ENCODE measurements at places on chromosomes 12 and 14.

DNA sequence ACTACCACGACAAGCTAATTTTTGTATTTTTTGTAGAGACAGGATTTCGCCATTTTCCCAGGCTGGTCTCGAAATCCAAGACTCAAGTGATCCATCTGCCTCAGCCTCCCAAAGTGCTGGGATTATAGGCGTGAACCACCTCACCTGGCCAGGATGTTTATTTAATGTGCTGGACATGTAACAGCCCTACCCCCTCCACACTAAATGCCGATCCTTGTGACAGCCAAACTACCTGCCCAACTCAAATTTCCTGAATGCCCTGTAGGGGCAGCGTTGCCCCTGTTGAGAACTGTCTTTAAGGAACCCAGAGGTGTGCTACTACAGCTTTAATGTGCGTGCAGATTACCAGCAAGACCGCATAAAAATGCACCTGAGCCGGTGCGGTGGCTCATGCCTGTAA, 48.1 kb downstream of the KCNK13 start:
- no peak for DNase-seq

DNA sequence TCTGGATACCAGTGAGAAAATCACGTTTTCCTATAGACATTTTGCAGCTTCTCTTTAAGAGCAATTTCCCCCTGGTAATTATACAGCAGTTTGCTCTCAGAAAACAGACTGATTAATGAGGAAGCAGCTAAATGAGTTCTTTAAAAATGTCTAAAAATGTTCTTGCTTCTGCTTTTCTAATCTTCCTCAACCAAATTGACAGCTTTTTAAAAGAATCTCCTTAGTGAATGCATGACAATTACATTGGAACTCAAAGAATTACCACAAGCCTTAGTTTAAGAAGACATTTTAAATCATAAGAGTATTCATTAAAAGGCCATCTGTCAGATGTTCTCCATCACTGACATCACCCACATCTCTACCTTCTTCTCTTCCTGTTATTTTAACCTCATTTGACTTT, 135.8 kb upstream of the PLXNC1 start:
- no peak for DNase-seq

- DNase-seq = no peak
These were observed 108.5 kb upstream of the ESRRB start for GRCh38 chr14:76267322-76268046.

- no peak for DNase-seq
These were observed 36.8 kb downstream of the IL31 start for GRCh38 chr12:122137229-122137628.

DNA sequence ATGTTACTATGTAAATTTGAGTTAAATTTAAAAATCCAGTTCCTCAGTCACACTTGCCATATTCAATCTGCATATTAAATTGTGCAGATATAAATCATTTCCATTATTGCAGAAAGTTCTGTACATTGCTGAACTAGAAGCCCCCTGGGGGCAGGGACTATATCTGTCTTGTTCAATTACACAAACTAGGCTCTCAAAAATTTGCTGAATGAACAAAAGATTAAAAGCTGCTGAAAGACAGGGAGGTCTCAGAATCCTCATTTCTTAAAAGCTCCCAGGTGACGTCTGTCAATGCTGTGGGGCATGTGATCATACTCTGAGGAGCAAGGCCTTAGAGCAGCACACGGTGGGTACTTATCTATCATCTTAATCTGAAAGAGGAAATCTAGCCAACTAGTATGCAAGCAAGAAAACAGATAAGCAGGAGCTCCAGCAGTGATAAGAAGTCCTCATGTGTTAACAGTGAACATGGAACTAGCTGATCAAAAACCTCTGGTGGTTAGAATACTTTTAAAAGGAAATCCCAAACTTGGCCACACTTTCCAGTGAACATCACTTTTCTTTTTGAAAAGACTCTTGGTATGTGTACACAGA, 60.5 kb downstream of the APPL2 start:
- DNase-seq = no peak

- DNase-seq = no peak
These were observed 52.3 kb downstream of the IRAK3 start for GRCh38 chr12:66241061-66242043.

DNA sequence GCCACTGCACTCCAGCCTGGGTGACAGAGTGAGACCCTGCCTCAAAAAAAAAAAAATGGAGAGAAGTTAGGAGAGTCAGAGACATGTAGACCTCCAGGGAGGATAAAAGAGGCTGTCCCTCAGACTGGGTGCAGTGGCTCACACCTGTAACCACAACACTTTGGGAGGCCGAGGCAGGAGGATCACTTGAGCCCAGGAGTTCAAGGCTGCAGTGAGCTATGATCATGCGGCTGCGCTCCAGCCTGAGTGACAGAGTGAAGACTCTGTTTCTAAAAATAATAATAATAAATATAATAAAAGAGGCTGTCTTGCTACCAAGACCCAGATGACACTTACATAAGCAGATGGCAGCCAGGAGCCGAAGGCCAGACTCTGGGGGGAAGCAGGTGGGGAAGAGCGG, 18.5 kb downstream of the SLC7A8 start:
- DNase-seq = no peak

DNA sequence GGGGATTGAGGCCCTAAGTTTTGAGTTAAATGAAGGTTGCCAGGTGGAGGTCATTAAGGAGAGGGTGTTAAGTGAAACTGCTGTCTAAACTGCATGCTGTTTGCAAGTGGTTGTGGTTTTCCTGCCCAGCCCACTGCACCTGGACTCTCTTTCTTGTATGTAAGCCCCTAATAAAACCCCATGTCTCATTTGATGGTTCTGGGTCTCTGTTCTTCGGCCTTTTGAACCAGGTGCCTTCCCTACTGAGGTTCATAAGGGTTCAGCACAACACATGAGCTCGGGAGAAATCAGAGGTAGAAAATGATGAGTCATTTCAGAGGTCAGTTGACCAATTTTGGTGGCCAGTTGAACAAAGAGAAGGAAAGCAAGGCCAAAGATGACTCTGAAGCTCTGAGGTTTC, 382.5 kb downstream of the RPS29 start:
- DNase-seq = no peak

DNA sequence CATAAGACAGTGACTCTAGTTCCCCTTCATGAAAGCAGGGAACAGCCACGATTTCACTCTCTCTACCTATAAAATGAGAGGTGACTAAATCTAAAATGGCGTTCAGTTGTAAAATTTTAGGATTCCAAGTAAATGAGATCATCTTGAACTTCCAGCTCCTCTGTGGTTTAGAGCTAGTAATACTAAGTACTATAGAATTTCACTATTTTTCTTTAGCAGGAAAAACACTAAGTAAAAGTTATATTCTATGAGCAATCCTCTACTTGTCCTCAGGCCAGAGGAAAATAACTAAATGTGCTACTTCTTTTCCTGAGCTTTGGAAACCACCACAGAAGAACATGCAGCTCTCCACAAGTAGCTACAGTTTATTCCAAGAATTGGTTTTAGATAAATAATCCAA, 55.6 kb downstream of the NIN start:
- no peak for DNase-seq

DNA sequence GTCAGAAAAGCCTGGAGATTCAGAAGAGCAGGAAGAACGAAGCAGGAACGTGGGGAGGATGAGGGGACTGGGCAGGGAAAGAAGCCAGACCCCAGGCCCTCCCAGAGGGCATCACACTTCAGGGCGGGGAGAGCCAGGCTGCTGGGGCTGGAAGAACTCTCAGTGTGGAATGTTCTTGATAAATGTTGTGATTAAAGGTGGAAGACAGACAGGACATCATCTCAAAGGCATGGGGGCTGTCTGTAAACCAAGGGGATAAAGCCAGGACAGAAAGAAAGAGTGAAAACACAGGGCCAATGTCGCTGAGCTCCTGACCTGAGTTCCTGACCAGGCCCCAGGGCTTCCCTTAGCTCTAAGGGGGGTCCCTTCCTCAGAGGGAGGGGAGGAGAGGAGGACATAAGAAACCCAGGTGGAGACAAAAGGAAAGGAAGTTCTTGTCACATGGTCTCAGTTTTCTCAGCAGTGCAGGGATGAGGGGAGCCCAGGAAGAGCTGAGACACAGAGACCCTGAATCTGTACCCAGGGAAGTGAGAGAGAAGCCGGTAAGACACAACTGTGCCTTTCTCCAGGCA, 56.3 kb downstream of the SETD3 start:
- DNase-seq = no peak

GRCh38 chr14:98456231-98456630, 815.8 kb downstream of the BCL11B start:
- no peak for DNase-seq

DNA sequence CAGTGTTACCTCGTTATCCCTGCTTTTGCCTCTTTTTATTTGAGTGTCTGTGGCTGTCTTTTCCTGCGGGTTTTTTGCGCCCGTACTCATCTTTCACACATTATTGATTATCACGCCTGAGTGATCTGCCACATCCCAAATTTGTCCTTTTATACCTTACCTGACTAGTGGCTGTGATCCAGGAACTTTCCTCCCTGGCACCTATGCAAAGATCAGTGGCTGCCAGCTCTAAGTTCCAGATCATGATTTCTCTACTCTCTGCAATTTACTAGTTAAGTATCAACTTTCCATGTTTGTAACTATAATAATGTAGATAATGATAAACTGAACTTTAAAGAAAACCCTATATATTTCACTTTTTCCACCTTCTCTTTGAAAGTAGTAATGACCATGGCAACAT, 36.9 kb downstream of the PLEKHA5 start:
- DNase-seq = no peak

- DNase-seq = no peak
These were observed 88.0 kb downstream of the EPS8 start for GRCh38 chr12:15701206-15701605.

GRCh38 chr12:132327336-132328171, 1.8 kb downstream of the GALNT9 start:
- DNase-seq = peak; percentile 55

GRCh38 chr12:2627835-2628191, 167.0 kb upstream of the FKBP4 start:
- no peak for DNase-seq

- no peak for DNase-seq
These were observed 41.2 kb upstream of the PTCSC3 start for GRCh38 chr14:36217732-36218131.

DNA sequence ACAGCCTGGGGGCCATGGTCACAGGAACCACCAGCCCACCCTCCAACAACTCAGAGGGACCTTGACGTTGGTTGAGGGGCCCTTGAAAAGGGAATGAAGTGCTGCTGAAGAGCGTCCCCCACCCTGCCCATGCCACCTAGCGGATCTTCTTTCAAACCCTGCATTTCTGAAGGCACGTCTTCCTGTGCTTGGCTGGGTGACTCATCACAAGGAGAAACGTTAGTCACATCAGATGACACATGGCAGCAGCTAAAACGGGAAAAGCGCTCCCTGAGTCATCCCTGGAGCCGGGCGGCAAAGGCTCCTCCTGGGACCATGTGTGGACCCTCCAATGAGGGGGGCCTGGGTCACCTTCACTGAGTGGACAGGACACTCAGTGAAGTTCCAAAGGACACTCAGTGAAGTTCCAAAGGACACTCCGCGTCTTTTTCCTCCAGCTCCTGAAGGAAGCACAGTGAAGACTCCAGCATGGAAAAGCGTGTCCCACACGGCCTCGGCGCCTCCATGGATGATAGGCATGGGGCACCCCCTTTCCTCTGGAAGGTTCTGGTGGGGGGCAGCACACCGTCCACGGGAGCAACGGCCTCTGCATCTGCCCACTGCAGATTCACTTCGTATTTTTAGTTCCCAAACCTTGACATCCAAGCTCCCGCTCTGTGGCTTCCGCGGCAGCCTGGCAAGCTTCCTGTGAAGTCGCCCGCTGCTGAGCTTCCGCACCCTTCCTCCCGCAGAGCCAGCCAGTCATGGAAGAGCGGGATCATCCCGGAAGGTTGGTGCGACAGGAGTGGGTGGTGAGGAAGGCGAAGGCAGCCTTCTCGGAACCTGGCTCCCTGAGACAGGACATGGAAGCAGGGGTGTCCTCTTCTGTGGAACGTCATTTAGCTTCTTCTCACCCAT, 383.4 kb downstream of the VRK1 start:
- DNase-seq = no peak

DNA sequence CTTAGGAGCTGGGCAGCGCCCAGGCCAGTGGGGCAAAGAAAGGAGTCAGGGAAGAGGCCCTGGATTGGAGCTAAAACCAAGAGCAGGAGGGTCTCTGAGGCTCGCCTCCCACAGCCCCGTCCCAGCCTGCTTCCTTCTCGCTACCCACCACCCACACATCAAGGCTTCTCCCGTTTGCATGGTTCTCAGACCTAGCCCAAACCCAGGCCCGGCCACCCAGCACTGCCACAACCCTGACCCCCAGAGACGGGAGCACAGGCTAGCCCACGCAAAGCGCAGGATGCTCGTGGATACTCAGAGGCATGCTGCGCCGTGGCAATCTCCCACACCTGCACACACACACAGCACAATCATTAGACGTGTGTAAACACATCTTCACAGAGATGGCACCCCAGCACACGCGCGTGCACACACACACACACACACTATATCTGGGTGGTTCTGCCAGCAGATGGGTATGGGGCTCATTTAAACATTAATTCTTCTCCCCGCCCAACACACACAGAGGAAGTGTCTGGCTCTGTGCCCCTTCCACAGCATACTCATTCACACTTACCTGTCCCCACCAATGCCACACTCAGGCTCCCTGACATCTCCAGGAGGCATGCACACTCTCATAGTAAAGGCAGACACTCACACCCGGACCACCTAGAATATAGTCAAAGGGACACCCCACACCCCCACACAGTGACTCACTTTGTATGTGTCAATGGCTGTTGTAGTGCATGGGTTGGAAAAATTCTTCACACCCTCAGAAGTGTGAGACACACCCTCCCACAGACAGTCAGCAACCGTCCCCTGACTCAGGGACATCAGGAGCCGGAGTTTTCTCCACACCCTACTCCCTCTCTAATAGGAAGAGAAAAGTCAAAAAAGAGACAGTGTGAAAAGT, 1.1 kb downstream of the CARMIL3 start:
- peak; percentile 67 for DNase-seq

DNA sequence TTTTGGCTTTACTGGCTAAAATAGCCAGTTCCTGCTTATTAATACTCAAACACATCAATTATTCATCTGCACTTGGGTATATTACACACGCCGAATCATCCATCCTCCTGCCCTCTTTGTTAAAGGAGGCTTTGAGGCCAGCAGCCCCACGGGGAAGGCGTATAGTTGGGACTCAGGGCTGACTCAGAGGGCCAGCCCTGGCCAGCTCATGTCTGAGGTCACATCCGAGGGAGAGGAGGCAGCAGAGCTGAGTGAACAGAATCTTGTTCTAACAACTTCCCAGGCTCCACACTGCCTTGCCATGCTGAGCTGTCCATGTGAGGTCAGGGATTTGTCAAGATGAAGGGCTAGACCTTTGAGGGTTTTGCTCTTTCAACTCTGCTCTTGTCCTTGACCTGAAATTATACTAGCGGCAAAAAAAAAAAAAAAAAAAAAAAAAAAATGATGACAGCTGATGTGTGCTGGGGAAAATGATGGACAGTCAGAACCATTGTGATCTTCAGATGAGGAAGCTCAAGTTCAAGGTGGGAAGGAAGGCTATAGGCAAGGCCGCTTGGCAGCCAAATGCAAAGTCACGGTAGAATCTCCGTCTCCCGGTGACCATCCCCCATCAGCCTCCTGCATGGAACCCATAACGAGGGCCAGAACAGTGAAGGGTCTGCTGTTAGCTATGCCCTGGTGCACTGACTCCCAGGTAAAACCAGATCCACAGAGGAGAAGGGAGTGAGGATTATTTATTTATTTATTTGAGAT, 12.5 kb upstream of the MARK3 start:
- DNase-seq = no peak
